Thyroid gland (tissue), 4 donors: ENCODE measurements at places on chromosomes 2 and 18.

DNA sequence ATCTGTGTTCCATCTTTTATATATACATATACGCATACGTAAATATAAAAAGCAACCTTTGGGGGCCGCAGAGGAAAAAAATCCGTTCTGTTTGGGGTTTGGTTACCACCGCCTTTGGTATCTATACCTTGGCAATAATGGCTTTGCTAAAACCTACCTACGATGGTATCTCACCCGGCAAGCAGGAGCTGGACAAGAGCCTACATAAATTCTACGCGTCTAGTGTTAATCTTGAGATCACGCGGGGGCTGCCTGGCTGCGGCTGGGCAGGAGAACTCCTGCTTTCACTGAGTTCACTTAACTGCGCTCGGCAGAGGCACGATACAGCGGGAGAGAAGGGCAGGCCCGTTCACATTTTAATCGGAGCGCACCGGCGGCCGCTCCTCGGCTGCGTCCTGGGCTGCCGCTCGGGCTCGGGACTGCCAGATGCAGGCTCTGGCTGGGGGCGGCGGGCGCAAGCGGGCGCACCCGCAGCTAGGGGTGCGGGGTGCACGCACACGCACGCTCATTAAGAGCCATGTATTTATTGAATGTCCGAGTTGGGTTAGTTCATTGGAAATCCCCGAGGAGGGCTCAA, 1.7 kb upstream of the POU3F3 start:
- DNase-seq = no peak

DNA sequence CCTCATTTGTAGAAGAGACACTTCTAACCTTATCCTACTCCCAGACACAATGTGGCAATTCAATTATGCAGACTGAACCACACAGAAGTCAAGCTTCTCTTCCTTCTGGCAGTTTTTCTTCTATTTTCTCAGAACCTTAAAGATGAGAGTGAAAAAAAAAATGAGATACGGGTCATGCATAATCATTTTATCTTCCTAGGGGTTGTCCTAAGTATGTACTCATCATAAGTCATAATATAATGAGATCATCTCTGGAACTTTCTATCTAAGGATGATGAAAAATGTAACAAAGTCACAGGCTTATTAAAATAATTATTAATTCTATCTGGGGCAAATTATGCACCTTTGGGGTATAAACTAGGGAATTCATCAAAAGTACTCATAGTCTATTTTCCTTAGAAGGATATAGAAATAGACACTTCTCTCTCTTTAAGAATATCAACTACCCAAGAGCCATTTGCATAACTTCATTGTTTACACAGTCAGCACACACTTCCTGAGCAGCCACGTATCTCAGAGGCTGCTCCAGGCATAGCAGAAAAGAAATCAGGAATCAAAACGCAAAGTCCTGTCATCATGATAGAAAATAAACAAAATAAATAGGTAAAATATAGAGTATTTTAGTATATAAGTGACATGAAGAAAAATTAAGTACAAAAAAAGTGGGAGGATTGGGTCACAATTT, 345.9 kb upstream of the SPHKAP start:
- no peak for DNase-seq

GRCh38 chr2:24836206-24836605, 43.0 kb downstream of the CENPO start:
- DNase-seq = no peak

GRCh38 chr2:109720380-109721106, 73.6 kb upstream of the RGPD5 start:
- DNase-seq = no peak

DNA sequence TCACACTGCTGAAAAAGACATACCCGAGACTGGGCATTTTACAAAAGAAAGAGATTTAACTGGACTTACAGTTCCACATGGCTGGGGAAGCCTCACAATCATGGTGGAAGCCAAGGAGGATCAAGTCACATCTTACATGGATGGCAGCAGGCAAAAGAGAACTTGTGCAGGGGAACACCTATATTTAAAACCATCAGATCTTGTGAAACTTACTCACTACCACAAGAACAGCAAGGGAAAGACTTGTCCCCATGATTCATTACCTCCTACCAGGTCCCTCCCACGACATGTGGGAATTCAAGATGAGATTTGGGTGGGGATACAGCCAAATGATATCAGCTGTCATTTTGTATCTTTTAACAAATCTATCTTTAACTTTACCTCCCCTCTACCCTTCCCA, 251.1 kb upstream of the RASGRP3 start:
- DNase-seq = no peak

GRCh38 chr18:38421872-38422615, 856.4 kb upstream of the CELF4 start:
- DNase-seq = no peak

- no peak for DNase-seq
Observed at GRCh38 chr2:214902286-214902685, 92.8 kb upstream of the BARD1 start.

GRCh38 chr2:184141866-184142265, 456.5 kb upstream of the ZNF804A start:
- no peak for DNase-seq

GRCh38 chr18:76459687-76460350, 35.2 kb downstream of the ZNF516 start:
- DNase-seq = peak; percentile 81

DNA sequence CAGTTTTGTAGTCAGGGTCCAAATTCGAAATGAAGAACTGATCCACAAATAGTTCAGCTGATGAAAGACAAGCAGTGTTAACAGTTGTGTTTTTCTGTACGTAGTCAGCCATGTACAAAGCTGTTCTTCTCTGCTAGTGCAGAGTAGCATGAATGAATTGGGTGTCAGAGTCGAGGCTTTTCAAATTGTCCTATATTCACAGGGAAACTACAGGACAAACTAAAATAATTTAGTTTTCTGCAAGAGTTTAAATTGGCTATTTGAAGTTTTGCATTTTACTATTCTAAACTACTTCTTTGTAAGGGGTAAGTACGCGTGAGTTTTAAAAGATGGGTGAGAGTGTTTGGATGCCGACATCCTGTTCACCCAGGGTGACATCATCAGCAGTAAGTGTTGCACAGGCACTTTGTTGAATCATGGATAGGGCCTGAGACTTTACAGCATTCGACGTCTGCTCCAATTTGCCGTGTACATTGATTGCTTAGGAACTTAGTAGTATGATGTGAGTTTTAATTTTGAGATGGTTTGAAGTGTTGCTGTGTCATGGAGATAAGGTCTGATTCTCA, 147.2 kb upstream of the NFATC1 start:
- no peak for DNase-seq

GRCh38 chr2:227870710-227871374, 589 bp upstream of the DAW1 start:
- DNase-seq = no peak

GRCh38 chr2:177076636-177077179, 135.9 kb upstream of the HNRNPA3 start:
- DNase-seq = no peak

GRCh38 chr18:54938506-54938905, 20.8 kb downstream of the CCDC68 start:
- no peak for DNase-seq

GRCh38 chr2:70115646-70116442, 28.6 kb downstream of the PCBP1 start:
- peak; percentile 53 for DNase-seq

DNA sequence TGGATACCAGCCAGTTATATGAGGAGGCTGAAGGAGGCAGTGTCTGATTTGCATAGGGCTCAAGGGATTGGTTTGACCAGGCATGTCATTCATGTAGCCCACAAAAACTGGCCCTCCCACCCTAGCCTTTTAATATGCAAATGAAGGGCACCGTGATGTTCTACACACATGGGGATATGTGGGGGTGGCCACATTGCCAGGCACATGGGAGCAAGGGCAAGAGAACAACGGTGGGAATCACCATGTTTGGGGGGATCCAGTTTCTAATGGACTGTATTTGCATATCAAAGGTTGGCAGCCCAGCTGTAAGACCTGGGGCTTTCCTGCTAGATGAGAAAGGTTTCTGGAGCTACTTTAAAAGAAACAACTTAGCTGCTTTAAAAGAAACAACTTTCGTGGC, 65.1 kb upstream of the SLC25A52 start:
- no peak for DNase-seq

GRCh38 chr2:137023205-137023604, 257.9 kb downstream of the THSD7B start:
- no peak for DNase-seq

DNA sequence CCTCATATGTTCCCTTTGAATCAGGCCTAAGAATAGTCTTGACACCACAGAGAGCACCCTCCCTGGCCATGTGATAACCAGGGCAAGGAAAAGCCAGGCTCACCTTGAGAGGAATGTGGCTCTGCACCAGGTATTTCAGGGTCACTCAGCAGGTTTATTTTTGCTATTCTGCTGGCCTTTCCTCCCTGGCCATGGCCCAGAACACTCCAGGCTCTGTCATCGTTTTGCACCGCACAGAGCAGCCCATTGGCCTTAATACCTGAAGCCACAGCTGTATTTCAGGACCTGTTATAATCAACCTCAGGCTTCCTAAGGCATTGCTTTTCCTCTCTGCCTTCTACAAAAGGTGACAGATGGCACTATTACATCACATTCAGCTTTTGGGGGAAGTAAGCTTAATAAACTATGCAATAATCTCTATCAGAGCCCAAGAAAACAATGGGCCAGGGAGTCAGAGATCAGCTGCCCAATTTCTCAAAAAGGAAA, 668.3 kb downstream of the IRS1 start:
- peak; percentile 88 for DNase-seq
